ENCODE measurements at places on chromosomes 4 and X. TPM values are rescaled to one million over a fixed set of nuclear protein-coding genes. Genes with fewer than 3 reads are reported as not detected.

The SRPK3 gene
- total RNA-seq, result 1.9 TPM

GRCh38 chrX:95622200-95622599 is 1062.4 kb upstream of the DIAPH2 start:
- no peaks in the 10 kb centered on the region for H3K27me3 ChIP-seq
- H3K36me3 ChIP-seq, result no peaks in the 10 kb centered on the region
- no peak overlapping the region for H3K27ac ChIP-seq

The DOCK11 gene
- 4.5 TPM for total RNA-seq

GRCh38 chrX:45622538-45622937 is 421.9 kb upstream of the DIPK2B start:
- H3K36me3 ChIP-seq, result no peaks in the 10 kb centered on the region
- no peak for DNase-seq
- peak overlapping the region; percentile 41 for H3K27ac ChIP-seq
- H3K4me3 ChIP-seq, result no peak overlapping the region

- DNase-seq, result no peak
- no peak overlapping the region for H3K27ac ChIP-seq
- H3K36me3 ChIP-seq, result no peaks in the 10 kb centered on the region
- H3K27me3 ChIP-seq, result no peaks in the 10 kb centered on the region
Observed at GRCh38 chr4:123813901-123814300, 417.3 kb downstream of the SPRY1 start.

The SULT1B1 gene
- 0.08 TPM for total RNA-seq
